ENCODE measurements at places on chromosomes 12 and 14.

DNA sequence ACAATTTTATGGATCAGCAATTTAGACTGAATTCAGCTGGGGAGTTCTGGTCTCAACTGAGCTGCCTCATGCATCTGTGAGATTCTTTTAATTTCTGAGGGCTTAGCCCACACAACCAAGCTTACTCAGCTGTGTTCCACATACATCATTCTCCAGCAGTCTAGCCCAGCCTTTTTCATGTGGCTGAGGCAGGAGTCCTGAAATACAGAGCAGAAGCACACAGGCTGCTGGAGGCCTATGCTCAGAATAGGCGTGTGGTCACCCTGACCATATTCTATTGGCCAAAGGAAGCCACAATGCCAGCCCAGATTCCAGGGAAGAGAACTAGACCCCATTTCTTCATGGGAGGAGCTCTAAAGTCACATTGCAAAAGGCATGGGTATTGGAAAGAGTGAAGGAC is 72.3 kb upstream of the DHRS4 start:
- no peak for DNase-seq

- no peak for DNase-seq
Observed at GRCh38 chr12:20024194-20024593, 344.1 kb upstream of the PDE3A start.

DNA sequence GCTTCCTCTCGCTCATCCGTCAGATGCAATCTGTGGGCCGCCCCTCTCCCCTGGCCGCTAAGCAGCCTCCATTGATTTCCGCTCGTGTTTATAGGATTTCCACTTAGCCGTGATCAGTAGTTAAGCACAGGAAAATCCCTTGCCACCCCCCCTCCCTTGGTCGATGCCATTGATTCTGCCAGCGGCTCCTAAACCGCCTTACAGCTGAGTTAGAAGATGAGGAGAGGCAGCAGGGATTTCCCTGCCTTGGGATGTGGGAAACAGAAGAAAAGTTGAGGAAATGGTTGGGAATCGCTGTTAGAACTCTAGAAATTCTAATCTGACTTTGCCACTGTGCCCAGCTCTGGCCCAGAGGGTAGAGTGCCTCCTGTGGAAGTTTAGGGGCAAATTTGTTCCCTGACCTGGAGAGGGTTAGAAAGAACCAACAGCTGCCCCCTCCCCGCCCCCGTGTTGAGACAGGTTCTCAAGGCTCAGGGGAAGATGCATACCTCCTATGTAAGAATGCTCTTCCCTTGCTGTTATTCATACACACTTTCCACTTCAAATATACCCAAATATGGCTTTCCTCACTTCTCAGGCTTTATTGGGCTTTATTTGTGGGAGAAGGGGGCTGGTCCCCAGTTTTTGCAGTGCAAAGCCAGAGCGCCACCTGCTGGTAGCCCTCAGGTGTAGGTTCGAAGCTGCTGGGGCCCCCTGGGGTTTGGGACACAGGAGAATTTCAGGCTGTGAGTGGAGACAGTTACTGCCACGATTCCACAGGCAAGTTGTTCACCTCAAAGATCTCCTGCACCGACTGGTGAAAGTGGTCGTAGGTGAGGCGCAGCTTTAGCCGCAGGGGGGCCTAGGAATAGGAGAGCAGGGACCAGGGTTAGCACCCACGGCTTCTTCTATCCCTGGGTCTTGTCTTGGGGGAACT is 3.2 kb downstream of the THTPA start:
- peak; percentile 31 for DNase-seq

GRCh38 chr12:18818579-18819268 is 80.8 kb downstream of the CAPZA3 start:
- no peak for DNase-seq

DNA sequence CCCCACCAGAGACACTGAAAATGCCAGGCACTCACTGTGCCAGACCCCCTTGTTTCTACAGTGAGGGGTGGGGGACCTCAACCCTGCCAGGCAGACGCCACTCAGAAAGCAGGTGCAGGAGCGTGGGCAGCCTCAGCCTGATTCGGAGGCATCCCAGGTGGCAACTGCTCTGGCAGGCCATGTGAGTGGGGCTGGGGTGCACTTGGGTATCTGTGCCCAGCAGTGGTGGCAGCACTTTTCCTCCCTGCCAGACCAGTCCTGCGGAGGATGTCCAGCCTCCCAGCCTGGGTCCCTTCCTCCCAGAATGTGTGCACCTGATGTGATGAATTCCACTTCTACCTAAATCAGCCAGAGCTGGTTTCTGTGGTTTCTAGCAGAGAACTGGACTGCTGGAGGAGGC is 13.4 kb upstream of the TTC7B start:
- no peak for DNase-seq

DNA sequence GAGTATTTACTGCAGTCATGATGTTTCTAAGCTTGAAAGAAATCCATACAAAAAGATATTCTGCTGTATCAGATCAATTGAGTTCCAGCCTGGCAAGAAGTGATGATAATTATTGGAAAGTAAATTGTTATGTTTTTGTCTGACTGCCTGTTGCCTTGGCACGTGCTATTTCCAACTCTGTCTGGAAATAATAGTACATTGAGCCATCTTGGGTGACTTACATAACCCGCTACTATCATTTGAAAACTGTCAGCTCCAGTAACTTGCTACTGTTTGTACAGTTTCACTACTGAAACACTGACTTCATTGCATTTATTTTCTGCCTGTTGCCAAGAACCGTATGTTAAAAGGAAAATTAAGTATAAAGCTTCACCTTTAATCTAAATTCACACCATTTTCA is 318.6 kb downstream of the ITPR2 start:
- DNase-seq = no peak

- DNase-seq = peak; percentile 4
Observed at GRCh38 chr12:32302218-32303173, 96.9 kb upstream of the FGD4 start.

- DNase-seq = peak; percentile 87
Observed at GRCh38 chr12:4307593-4308333, 13.2 kb upstream of the TIGAR start.

DNA sequence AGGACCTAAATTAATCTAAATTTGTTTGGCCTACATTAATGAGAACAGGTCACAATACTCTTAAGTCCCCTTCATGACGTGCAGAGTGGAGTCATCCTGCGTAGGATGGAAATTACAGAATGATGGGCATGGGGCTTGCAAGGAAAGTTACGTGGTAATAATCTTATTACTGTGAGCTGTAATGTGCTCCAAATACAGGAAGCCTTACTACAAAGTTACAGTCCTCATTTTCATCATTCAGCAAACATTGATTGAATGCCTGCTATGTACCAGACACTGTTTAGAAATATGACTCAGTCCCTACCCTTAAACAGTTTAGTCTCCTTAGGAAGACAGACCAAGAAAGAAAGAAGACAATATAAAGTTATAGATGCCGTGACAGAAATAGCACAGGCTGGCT is 9.4 kb downstream of the HIGD1C start:
- DNase-seq = no peak

- DNase-seq = no peak
Observed at GRCh38 chr12:15919418-15919817, 8.3 kb downstream of the DERA start.

DNA sequence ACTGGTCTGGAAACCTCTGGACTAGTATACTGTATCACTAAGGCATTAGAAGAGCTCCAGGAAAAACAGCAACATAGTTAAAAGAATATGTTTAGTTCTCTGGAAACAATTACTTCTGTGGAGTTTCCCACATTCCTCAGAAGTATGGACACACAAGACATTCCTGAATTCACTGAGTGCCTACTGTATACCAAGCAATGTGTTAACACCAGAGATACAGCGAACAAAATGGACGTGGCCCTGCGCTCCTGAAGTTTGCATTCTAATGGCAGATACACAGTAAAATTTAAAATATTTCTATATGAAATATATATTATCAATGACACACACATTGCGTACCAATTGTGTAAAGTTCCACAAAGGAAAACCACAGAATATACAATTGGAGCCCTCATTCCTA is 1.1 kb downstream of the ANGEL1 start:
- no peak for DNase-seq

GRCh38 chr12:131840643-131841416 is 12.6 kb downstream of the MMP17 start:
- DNase-seq = no peak

- DNase-seq = no peak
Observed at GRCh38 chr14:75626863-75627262, 33.8 kb downstream of the ERG28 start.

- peak; percentile 15 for DNase-seq
Observed at GRCh38 chr14:66405158-66405557, 81.0 kb upstream of the CCDC196 start.

GRCh38 chr14:58669556-58670200 is 31.9 kb downstream of the DACT1 start:
- DNase-seq = no peak

DNA sequence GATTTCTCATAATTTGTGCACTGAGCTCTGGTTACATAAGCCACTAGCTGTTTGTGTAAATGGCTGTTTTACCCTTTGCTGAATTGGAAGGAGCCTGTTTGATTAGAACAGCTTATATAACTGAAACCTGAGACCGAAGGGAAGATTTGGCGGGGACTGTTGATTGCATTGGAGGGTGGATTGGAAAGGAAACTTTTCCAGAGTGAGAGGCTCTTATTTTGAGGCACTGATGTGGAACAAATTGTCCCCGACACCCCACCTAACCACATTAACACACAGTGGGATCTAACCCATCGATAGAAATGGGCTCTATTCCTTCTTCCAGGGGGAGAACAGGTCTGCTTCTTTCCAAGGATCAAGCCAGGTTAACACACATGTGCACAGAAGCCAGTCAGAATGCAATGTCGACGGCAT is 51.7 kb downstream of the TMEM30B start:
- DNase-seq = peak; percentile 96

- no peak for DNase-seq
Observed at GRCh38 chr12:108839018-108839889, 18.1 kb downstream of the SSH1 start.

DNA sequence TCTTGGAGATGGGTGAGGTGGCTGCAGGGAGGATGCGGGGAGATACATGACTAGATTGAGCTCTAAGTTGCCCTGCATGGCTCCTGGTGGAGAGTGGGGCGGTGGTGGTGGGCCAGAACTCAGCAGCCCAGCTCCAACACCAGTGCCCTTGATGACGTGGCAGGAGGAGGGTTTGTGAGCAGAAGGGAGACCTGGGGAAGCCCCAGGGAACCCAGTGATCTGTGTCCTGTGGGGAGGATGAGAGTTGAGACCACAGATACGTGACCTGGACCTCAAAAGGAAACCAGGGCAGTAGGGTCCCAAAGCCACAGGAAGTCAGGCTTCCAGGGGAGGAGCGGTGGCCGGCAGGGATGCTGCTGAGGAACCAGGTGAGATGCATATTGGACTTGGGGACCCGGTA is 989.1 kb upstream of the TMEM132C start:
- DNase-seq = no peak

GRCh38 chr14:34983148-34983760 is 462 bp downstream of the SRP54 start:
- DNase-seq = no peak

GRCh38 chr12:76558684-76559399 is 729 bp downstream of the OSBPL8 start:
- peak; percentile 41 for DNase-seq

DNA sequence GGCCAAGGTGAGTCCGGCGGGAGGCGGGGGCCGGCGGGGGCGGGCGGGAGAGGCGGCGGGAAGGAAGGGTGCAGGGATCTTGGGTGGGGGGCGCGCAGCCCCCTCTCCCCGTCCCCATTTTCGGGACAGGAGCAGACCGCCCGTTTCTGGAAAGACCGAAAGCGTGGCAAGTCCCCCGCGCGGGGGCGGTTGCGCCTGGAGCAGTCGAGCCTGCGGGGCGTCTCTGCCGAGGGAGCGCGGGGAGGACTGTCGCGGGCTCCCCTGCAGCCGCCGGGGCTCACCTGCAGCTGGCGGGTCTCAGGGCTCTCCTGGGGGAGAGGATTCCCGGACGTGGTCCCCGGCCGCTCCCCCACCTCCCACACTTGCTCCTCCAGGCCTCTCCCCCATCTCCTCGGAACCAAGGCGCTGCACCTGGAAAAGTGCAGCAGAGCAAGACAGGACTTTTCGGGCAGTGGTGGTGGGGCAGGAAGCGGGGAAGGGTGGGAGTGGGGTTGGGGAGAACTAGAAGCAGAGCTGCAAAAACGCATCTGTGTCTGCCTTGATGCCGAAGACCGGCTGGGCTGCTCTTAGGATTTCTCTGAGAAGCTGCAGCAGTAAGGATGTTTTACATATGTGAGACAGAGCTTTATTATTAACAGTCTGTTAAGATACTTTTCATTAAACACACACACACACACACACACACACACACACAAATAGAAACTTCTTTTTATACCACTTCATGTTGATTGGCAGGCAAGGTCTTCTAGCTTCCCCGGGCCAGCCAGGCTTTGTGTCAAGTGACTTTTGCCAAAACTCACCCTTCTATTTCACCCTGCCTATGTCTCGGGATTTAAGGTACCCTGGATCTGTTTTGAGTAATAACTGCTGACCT is 677 bp downstream of the C12orf75 start:
- peak; percentile 50 for DNase-seq

DNA sequence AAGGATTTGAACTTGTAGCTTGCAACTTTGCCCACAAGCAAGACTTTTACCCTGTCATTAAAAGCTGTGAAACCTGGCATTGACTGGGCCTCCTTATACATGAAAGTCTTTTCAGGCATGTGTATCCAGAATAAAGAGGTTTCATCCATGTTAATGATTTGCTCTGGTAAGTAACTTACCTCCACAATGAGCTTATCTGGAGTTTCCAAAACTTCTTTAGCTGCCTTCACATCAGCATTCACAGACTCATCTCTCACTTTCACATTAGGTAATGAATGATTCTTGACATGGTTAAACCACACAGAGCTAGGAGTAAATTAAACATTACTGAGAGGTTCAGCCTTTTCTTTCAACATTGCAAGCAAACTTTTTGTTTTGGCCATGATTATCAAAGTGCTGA is 234.4 kb upstream of the CLEC14A start:
- DNase-seq = no peak

- no peak for DNase-seq
Observed at GRCh38 chr12:130506844-130507243, 169.2 kb downstream of the PIWIL1 start.

DNA sequence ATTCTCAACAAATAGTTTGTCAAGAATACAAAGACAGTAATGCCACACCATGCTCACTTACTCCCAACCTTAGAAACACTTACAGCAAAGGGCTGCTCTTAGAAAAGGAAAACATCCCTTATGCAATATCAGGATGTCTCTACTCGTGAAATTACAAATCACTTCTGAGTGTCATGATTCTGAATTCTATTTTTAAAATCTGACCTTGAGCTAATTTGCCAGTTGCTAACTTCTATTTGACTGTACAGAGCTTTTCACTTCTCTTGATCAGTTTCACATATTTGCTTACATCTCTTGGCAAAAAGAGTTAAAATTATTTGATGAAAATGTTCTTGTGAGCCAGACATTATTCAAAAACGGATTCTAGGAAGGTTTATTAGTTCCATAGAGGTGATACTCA is 136.7 kb upstream of the SLC35F4 start:
- no peak for DNase-seq

DNA sequence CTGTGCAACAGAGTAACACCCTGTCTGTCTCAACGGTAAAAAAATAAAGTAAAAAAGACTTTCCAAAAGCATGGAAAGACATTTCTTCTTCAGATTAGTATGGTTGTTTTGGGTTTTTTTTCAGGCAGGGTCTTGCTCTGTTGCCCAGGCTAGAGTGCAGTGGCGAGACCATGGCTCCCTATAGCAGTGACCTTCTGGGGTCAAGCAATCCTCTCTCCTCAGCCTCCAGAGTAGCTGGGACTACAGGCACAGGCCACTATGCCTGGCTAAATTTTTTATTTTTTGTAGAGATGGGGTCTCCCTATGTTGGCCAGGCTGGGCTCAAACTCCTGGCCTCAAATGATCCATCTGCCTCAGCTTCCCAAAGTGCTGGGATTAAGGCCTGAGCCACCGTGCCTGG is 72.8 kb downstream of the KDM2B start:
- DNase-seq = no peak
